Right renal pelvis (tissue), 4 donors: ENCODE measurements at places on chromosomes 1 and 21. TPM values are rescaled to one million over a fixed set of nuclear protein-coding genes. Genes with fewer than 3 reads are reported as not detected.

GRCh38 chr1:172581779-172582178 lies 48.8 kb downstream of the SUCO start:
- no peak for DNase-seq

DNA sequence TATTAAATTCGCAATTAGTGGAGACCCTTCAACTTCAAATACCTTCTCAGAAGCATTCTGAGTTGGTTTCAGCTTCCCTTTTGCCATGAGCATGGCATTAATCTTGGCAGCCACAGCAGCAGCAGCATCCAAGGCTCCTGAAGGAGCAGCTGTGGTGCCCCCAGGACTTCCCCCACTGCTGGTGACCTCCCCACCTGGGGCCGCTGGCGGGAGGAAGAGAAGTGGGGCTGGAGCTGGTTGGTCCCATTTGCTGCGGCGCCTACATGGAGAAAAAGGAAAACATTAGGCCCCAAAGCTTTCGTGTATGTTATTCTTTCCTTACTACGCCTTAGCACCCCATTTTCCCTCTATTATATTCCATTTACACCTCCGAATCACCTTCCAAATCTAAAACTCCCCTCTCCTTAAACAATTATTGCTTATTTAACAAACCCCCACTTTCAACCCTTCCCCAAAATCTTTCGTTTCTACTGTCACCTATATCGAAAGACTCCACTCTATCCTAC lies 569 bp downstream of the KHDC4 start:
- DNase-seq: no peak

The MAP3K21 gene
- polyA plus RNA-seq: 31.5 TPM

The RER1 gene
- polyA plus RNA-seq: 126 TPM

The SPRR1A gene
- 0.21 TPM for polyA plus RNA-seq

The ZMYND12 gene
- polyA plus RNA-seq: 4.6 TPM

- DNase-seq: no peak
Observed at GRCh38 chr1:152227310-152227928, 3.4 kb upstream of the HRNR start.

GRCh38 chr1:212684076-212684475 lies 15.6 kb downstream of the BATF3 start:
- no peak for DNase-seq

DNA sequence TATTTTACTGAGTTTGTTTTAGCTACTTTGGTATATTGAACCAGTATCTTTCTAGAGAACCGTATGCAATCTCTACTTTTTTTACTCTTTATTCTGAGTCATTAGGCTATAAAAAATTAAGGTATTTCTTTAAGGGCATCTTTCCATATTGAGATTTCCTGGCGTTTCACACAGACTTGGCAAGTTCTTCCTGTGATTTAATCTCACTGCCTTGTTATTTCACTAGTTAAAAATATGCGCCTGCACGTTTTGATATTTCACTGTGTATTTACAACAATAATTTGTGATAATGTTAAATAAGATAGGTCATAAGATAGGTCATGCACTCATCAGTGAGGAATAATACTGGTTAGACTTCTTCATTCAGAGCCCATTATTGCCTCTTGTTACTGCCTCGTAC lies 16.2 kb upstream of the CR1L start:
- no peak for DNase-seq

DNA sequence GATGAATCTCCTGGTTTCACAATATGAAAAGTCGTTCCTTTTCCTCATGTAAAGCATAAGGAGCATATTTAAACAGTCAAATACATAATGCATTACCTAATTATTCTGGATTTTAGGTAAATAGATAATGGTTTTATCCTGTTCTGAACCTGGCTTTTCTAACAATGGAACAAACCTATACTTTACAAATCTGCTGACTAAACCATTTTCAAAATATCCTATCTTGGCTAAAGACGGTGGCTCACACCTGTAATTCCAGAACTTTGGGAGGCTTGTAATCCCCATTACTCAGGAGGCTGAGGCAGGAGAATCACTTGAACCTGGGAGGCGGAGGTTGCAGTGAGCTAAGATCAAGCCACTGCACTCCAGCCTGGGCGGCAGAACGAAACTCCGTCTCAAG lies 2.9 kb downstream of the SMIM12 start:
- DNase-seq: no peak

GRCh38 chr1:107975851-107976250 lies 10.9 kb upstream of the VAV3 start:
- DNase-seq: no peak

- no peak for DNase-seq
Observed at GRCh38 chr1:2085080-2085479, 34.9 kb downstream of the PRKCZ start.

DNA sequence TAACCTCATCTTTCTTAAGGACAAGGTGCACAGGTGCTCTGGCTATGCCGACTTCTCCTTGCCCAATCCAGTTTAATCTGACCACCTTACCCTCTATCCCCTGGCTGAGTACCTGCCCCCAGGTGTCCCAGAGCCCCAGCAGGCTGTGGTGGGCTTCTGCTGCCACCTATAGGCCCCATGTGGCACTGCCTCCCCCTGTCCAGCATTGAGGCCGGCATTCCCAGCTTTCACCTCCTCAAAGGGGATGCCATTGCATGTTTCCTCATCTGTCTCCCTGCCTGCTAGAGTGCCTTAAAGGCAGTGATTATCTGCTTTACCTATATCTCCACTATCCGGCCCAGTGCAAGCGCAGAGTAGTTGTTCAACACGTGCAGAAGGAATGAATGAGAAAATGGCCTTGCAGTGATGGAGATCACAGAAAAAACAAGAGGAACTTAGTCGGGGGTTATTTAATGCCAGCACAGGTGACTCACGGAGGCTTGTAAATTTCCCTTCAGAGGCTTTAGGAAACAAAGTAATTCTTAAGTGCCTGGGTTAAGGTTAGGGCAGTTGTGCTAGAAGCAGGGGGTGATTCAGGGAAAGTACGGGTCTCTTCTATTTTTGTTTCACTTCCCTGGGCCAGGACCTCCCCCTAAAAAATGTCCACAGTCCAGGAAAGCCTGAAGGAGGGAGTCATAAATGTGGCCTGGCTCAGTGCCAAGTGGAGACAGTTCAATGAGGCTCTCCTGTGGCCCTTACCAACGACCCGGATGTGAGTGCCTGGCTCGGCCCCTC lies 131.8 kb upstream of the NGF start:
- DNase-seq: no peak

The PRKAA2 gene
- 21.3 TPM for polyA plus RNA-seq

DNA sequence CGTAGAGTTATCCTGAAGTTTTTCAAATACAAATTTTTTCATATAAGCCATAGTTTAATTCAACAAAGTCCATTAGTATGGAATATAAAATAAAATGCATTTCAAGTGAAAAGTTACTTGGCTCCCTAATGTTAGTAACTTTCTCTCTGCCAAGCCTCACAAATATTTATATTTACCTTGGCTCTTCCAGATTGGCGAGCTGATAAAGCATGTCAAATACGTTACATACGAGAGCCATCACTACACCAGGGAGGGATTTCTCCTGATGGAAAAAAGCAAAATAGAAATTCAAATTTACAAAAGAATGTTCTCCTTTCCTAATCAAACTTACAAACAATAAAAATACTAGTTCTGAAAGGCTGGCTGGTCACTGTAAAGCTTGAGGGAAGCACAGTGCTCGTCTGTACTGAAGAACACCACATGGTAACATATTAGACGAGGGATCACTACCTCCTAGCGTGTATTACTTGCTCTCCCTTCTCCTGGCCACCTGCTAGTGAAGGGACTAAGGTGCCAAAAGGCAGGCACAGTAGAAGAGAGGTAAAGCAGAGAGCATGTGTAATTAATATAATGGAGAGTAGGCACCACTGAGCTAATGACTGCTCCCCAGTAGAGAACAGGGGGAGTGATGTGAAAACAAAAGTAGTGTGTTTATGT lies 80.9 kb downstream of the USP24 start:
- DNase-seq: no peak

The FCER1G gene
- 15.2 TPM for polyA plus RNA-seq

The LRRC39 gene
- 2.3 TPM for polyA plus RNA-seq

The PRKAB2 gene
- polyA plus RNA-seq: 22.5 TPM

DNA sequence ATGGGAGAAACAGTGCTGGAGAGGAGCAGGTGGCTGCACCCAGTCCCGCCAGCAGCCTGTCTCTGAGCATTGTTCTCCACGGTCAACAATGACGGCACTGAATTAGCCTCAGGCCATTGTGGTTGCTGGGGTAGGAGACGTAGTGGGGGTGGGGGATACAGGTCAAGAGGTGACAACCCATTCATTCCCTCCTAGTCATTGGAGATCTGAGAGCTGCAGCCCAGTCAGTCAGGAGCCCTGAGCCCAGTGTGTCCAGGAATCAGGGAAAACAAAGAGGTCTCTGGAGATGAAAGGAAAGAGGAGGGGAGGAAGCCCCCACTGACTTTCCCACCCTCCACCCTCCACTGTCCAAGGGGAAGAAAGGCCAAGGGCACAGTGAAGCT lies 15.3 kb downstream of the SMIM12 start:
- DNase-seq: no peak

- no peak for DNase-seq
Observed at GRCh38 chr1:40820911-40821693, 37.5 kb downstream of the KCNQ4 start.

The CNST gene
- polyA plus RNA-seq: 25.7 TPM

The HSD3B2 gene
- 1.3 TPM for polyA plus RNA-seq

The DNAJC28 gene
- polyA plus RNA-seq: 4.1 TPM

GRCh38 chr1:41358131-41359021 lies 2.9 kb upstream of the FOXO6 start:
- DNase-seq: no peak

The TMEM200B gene
- 14.4 TPM for polyA plus RNA-seq

DNA sequence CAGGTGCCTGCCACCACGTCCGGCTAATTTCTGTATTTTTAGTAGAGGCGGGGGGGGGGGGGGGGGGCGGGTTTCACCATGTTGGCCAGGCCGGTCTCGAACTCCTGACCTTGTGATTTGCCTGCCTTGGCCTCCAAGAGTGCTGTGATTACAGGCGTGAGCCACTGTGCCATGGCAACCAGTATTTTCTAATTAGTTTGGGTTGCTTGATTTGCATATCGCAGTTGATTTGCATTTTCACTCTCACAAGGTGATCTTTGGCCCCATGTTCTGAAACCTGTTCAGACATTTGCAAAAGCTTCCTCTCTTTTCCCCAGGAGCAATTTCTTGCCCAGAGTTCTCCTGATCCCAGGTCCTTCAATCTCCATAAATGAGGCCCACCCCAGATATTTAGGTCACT lies 1.7 kb downstream of the TOR3A start:
- DNase-seq: no peak

GRCh38 chr1:173934440-173934839 lies 17.3 kb upstream of the SERPINC1 start:
- DNase-seq: no peak

- DNase-seq: no peak
Observed at GRCh38 chr1:245932302-245932972, 574.6 kb downstream of the SMYD3 start.

DNA sequence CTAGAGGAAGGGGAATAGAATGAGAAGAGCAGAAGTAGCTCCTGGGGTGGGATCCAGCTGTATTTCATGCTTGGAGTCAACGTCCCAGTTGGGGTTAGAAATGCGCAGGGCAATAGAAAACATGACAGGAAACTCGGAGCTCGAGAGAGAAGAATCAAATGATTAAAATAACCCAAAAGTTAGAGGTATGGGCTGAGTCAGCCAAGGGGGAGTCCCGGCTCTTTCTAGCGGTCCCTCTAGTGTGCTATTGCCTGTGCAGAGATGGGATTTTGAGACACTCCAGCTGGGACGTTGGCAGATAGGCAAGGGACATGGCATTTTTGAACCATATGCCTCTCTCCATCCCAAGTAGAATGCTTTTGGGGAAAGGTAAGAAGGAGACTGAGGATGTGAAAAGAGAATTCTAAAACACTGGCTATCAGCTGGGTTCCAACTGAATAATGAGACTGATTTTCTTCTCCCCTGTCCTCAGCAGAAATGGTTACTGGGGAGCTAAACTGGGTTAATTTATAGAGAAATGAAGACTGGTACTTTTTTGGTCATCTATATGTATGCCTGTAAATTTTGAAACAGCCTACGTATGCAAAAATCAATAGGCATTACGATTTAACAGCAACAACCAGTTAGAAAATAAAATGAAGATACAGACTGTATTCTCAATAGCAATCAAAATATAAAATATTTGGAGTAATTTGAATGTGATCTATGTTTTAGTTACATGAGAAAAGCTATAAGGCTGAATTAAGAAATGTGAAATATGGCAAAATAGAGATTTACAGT lies 7.0 kb upstream of the VPS26C start:
- DNase-seq: no peak

The RGS1 gene
- 2.0 TPM for polyA plus RNA-seq

The CRP gene
- polyA plus RNA-seq: not detected

The UBE2J2 gene
- polyA plus RNA-seq: 47.7 TPM

DNA sequence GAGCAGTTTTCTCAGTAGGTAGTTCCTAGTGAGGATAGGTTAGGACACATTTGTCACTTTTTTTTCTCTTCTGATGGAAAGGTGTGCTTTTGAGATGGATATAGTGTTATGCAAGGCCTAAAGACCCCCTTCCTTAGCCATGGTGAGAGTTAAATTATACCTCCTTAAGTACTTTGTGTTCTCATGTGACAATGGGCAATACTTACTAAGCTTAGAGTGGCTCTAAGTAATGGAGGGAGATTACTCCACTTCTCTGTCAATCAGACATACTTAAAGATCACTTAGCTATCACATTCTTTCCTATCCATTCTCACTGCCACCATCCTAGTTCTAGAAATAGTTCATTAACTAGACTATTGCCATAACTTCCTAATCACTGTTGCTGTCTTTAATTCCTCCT lies 265.6 kb downstream of the PBX1 start:
- no peak for DNase-seq

GRCh38 chr1:178143730-178144690 lies 50.1 kb downstream of the RASAL2 start:
- DNase-seq: no peak

DNA sequence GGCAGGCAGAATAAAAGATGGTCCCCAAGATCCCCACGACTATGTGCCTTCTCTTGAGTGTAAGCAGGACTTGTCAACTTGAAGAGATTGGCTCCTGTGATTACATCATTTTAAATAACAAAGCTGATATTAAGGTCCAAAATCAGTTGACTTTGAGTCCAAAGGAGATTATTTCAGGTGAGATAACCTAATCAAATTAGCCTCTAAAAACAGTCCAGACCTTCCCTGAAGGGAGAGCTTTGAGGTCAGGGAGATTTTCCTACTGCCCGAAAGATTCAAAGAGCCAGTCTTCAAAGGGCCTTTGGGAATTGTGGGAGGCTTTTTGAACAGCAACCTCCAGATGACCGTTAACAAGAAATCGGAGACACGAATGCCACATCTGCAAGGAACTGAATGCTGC lies 51.5 kb upstream of the NCAM2 start:
- DNase-seq: no peak

GRCh38 chr21:35540950-35541638 lies 492.0 kb upstream of the RUNX1 start:
- DNase-seq: no peak

The ASCL5 gene
- polyA plus RNA-seq: not detected

The KIF26B gene
- polyA plus RNA-seq: 31.8 TPM
